ENCODE measurements at places on chromosomes 2 and 18.

DNA sequence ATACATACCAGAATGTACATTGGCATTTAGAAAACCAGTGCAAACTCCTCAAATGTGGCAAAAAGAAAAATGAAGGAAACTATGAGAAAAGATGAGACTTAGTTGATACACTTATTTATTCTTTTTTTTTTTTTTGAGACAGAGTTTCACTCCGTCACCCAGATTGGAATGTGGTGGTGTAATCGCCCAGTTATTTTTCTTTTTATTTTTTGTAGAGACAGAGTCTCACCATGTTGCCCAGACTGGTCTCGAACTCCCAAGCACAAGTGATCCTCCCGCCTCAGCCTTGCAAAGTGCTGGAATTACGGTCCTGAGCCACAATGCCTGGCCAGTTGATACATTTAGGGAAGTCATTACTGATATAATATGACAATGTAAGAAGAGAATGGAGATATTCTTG, 274.2 kb upstream of the LRATD1 start:
- DNase-seq, result no peak

DNA sequence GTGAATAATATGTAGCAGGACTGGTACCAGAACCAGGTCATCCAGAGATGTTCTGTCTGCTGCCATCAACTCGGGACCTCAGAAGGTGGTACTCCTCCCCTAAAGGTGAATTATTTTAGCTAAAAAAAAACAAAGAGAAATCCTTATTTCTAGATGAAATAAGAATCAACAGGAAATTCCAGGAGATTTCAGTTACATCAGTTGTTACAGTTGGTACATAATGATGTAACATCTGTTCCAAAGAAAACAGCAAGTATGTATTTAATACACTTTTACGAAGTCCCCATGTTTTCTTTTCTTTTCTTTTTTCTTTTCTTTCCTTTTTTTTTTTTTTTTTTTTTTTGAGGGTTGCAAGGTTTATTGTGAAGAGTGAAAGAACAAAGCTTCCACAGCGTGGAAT, 33.6 kb upstream of the CD28 start:
- DNase-seq, result no peak

DNA sequence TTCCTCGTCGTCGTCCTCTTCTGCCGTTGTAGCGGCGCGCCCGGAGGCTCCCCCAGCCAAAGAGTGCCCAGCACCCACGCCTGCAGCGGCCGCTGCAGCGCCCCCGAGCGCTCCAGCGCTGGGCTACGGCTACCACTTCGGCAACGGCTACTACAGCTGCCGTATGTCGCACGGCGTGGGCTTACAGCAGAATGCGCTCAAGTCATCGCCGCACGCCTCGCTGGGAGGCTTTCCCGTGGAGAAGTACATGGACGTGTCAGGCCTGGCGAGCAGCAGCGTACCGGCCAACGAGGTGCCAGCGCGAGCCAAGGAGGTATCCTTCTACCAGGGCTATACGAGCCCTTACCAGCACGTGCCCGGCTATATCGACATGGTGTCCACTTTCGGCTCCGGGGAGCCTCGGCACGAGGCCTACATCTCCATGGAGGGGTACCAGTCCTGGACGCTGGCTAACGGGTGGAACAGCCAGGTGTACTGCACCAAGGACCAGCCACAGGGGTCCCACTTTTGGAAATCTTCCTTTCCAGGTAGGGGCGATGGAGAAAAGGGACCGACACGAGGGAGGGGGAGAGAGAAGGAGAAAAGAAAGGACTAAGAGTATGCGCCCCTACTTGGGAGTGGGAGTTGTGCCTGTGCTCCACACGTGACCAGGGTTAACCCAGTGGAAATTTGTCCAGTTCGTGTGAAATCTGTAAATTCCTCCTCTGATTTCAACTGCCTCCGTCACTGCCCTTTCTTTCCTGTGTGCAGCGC, 800 bp downstream of the HOXD13 start:
- no peak for DNase-seq

- DNase-seq, result no peak
These were observed 162.0 kb downstream of the LTBP1 start for GRCh38 chr2:33108483-33109443.

GRCh38 chr2:170812710-170813600, 3.7 kb upstream of the GAD1 start:
- DNase-seq, result peak; percentile 67

DNA sequence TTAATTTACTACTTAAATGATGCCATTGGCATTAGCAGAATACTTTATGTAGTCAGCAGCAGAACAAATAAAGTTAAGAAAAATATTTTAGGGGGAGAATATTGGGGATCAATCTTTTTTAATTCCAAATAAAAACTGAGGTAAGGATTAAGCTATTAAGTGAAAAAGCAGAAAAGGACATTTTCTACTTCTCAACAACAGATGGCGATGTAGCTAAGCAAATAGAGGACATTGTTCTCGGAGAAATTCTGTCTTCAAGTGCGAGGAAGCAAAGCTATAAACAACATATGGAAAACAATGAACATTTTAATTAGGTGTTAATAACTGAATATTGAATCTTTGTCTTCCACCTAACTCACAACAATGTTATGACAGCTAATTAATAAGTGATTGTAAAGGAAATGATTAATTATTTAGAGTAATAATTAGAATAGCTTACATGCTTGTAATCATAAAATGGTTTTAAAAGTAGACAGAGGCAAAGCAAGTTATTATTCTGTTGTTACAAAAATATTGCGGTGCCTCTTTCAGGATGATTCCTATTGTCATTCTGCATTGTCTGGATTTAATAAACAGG, 32.9 kb upstream of the CCDC93 start:
- peak; percentile 38 for DNase-seq

DNA sequence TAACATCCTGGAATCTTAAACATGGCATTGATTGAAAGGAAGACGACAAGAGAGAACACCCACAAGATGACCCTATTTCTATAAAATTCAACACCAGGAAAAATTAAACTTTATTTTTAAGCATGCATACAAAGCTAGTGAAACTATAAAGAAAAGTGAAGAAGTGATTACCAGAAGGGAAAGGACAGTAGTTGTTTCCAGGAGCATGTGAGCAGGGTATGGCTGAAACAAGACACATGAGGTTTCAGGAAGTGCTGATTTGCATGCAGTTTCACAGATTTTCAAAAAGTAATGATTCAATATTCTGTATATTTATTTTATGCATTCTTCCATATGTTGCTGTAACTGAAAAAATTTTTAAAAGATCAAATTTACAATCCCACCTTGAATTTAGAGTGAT, 24.6 kb upstream of the DAW1 start:
- no peak for DNase-seq

DNA sequence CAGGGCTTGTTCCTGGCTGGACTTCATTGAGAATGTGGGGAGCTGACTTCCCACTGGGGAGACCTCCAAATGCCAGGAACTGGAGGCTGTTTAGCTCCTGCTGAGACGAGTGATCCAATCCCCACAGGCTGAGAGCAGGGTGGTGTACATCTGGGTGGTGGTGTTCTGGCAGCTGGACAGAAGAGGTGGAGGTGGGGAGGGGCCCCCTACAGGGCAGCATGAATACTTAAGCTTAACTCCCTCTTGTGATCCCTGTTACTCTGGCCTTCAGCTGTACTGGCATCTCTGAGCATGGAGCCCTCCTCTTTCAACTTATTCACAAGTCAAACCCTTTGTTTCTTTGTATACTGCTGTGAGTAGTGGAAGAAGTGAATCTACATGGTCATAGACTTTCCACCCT, 167.8 kb upstream of the LYPD1 start:
- no peak for DNase-seq

GRCh38 chr2:174607584-174607983, 10.0 kb upstream of the WIPF1 start:
- DNase-seq, result no peak

- DNase-seq, result no peak
These were observed 96.0 kb upstream of the NFATC1 start for GRCh38 chr18:79299711-79300110.

- no peak for DNase-seq
These were observed 75.3 kb downstream of the SDC1 start for GRCh38 chr2:20149703-20150030.

DNA sequence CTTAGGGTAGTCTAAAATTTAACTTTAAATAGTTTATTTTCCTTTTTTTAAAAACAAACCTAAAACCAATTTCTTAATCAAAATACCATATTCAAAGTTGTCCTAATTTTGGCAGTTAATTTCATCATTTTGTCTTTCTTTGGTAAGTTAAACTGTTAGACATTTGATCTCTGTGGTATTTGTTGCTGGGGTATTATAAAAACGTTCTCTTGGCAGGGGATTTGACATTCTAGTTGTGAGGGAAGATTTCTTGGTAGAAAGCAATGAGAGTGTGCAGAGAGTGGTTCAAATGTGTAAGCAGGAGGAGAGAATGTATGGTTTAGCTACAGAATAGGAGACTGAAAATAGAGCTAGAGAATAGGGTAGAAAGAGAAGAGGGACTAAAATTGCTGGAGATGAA, 14.6 kb downstream of the GULP1 start:
- DNase-seq, result no peak

DNA sequence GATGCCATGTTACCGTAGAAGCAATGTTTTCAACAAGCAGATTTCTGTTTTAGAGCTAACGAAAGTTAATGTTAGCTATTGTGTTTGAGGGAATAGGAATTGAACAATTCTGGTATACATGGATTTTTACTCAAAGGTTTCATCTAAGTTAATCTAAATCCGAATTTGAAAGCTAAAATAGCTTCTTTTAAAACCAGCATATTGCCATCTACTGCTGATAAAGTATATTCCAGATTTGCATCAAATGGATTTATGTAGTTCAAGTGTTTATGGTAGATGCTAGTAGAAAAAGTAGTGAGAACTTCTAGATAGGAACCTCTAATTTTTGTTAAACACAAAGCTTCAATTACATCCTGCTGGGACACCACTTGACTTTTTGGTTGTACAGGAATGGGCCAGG, 1569.5 kb upstream of the NXPH2 start:
- no peak for DNase-seq

DNA sequence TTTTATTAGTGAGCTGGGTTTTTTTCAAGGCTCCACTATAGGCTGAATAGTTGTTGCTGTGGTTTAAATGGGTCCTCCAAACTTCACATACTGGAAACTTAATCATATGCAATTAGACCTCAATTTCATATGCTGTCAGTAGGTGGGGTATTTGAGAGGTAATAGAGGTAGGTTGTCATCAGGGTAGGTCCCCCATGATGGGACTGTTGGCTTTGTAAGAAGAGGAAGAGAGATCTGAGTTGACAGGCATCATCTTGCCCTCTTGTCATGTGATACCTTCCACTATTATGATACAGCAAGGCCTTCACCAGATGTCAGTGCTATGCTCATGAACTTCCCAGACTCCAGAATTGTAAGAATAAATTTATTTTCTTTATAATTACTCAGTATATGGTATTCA, 819.4 kb downstream of the LRP1B start:
- DNase-seq, result no peak

- no peak for DNase-seq
These were observed 87.4 kb downstream of the ROCK2 start for GRCh38 chr2:11257078-11257477.

GRCh38 chr18:48922801-48923730, 27.7 kb downstream of the SMAD7 start:
- peak; percentile 46 for DNase-seq

- no peak for DNase-seq
These were observed 80.2 kb upstream of the MYCN start for GRCh38 chr2:15860051-15860663.

GRCh38 chr18:58997811-58998337, 133.2 kb downstream of the ZNF532 start:
- DNase-seq, result no peak

DNA sequence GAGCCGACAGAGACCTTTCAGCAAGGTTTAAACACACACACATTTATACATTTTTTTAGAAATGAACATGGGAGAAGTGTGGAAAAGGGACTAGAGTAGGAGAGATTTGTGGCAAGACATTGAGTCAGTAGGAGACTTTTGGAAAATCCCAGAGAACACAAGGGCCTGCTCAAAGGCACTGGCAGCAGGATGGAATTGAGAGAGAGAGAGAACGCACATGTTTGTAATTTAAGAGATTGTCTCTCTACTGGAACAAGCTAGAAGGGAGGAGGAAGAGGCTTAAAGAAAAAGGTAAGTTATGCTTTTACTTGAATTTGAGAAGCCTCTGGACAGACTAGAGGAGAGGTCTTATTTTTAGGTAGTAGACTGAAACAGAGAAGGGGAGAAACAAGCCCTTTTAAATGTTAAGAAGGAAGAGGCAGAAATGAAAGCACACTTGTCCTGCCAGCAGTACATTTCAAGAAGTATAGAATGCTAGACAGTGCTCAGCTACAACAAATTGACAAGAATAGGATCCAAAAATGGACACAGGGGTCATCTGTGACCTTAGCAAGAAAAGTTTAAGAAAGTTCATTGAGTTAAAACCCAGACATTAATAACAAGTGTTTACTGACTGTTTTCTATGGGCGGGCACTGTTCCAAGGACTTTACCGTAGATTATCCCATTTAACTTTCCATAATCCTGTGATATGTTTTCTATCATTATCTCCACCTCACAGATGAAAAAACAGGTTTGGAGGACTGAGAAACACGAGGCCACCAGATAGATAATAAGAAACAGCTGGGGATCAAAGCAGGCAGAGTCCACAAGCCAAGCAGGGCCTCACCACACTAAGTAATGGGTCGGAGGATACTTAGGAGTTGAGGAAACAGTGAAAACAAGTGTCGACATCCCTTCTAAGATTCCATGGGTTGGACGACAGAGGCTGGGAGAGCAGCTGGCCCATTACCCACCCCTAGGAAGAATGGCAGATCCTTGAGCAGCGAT, 306.5 kb upstream of the NRP2 start:
- no peak for DNase-seq

GRCh38 chr2:41933585-41934320, 114.1 kb upstream of the PKDCC start:
- DNase-seq, result no peak

GRCh38 chr2:232410238-232410900, 3.7 kb downstream of the ALPG start:
- DNase-seq, result no peak

GRCh38 chr2:70558195-70558808, 4.7 kb upstream of the TGFA start:
- DNase-seq, result no peak

DNA sequence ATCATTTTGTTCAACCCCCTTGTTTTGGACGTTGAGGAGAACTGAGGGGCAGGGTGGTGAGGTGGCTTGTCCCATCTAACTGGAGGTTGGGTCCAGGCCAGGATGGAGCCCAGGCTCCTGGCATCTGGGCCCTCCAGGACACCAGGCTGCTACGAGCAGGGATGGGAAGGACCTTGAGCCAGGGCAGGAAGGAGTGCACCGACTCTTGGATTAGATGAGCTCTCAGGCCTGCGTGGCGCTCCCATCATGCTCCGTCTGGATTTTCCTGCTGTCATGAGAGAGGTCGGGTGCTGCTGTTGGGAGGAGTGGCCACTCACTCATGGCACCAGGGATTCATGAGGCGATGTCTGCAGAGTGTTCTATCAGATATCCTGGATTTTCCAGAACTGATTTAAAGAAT, 18.3 kb upstream of the ALLC start:
- DNase-seq, result no peak
